ENCODE measurements at places on chromosomes 2 and 18.

GRCh38 chr2:207448006-207448405, 81.8 kb upstream of the CREB1 start:
- no peak for DNase-seq

GRCh38 chr2:105645938-105646773, 98.6 kb upstream of the NCK2 start:
- DNase-seq = no peak

DNA sequence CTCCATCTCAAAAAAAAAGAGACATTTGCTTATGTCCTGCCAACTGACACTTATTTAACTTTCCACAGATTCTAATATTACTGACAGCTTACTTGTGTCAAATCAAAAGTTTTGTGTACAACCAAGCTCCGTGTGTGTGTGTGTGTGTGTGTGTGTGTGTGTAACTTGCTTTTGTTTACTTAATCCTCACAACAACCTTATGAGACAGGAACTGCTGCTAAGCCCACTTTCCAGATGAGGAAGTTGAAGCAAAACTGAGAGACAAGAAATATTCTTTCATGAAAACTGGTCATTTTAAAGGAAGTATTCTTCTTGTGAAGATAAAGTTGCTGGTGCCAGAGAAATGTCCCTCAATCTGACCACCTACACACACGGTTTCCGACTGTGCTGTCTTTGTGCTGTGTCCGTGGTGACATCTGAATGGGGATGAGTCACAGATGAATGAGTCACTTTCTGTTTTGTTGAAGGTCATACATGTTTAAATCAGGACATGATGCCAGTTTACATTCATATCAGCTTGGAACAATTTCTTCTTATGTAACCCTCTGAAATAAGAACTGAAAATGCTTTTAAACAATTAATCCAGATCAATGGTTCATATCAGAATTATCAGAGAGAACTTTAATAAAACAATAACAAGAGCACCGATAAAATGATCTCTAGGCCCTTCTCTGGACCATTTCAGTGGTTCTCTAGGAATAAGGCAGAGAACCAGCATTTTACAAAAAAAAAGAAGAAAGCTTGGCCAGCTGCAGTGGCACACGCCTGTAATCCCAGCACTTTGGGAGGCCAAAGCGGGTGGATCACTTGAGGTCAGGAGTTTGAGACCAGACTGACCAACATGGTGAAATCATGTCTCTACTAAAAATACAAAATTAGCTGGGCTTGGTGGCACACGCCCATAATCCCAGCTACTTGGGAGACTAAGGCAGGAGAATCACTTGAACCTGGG, 95.5 kb downstream of the THNSL2 start:
- no peak for DNase-seq

GRCh38 chr2:9753665-9754531, 89.4 kb upstream of the TAF1B start:
- DNase-seq = no peak

DNA sequence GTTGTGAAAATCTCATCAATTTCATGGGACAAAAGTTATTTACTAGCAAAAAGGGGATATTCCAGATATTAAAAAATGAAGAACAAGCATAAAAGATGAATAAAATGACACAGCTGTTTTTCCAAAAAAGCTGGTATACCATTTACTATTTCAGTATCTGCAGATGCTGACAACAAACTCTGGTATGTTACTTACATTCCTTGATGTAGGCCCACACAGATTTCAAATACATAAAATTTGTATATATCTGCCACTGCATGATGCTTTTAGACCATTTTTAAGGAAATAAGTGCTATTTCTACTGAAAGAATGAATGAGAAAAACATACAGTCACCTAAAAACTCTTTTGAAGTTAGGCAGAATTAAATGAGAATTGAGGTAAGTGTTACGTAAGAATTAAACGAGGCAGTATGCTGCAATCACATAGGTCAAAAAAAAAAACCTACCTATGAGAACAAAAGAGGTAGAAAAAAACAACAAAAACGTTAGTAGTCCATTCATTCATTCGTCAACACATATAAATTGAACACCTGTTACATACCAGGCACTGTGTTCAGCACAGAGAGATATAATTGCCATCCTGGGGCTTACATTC, 32.5 kb downstream of the ARL5A start:
- DNase-seq = no peak

DNA sequence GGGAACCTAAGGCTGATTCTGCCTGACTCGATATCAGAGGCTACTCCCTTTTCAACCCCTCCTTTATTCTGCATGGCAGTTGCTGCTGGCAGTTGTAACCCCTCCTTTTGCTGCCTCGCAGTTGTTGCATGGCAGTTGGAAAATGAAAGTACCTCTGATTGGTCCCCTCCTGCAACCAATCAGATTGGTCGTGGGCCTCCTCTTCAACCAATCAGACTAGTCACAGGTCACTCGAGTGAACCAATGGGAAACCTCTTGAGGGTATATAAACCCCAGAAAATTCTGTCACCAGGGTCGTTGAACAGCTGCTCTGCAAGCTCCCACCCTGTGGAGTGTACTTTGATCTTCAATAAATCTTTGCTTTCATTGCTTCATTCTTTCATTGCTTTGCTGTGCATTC, 294.3 kb upstream of the SLC8A1 start:
- DNase-seq = no peak

GRCh38 chr2:98702858-98703620, 27.9 kb downstream of the MGAT4A start:
- DNase-seq = no peak

GRCh38 chr2:232412986-232413385, 6.3 kb downstream of the ALPG start:
- no peak for DNase-seq

DNA sequence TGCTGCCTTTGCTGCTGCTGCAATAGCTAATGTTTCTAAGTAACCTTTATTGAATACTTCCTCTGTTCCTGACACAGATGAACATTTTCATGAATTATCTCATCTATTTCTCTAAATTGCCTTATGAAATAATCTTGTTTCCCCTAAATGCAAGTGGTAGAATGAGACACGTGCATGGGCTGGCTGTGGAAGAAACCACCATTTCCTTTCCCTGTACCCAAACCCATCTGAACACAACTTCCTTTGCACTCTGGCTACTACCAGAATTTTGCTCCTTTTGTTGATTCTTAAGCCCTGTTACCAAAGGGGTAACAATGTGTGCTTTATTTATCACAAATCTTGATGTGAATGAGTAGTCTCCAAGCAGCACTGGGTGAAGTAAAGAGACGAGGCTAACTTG, 29.2 kb downstream of the AKAIN1 start:
- no peak for DNase-seq

GRCh38 chr18:22983175-22983574, 50.0 kb downstream of the RBBP8 start:
- no peak for DNase-seq

DNA sequence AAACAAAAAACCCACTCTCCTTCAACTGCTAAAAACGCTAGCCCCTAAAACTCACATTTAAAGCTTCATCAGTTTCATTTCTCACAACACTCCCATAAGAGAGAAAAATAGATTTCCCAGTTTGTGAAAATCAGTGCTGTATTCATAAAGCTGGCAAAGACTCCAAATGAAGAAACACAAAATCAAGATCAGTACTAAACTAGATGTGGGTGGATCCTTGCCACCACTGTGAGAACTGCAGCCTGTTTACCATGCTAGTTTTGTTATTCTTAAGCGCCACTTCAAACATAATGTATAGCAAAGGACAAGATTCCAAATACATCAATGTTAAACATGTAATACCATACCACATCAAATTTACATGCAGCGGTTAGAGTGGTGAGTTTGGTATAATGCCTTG, 104.5 kb upstream of the CCDC150 start:
- no peak for DNase-seq

- DNase-seq = no peak
These were observed at the start of gene DSC3 for GRCh38 chr18:31042406-31043181. Gene DSC3, minus strand, starts transcription at chr18:31042742. Its CDS starts 82 bp downstream, at chr18:31042660.

DNA sequence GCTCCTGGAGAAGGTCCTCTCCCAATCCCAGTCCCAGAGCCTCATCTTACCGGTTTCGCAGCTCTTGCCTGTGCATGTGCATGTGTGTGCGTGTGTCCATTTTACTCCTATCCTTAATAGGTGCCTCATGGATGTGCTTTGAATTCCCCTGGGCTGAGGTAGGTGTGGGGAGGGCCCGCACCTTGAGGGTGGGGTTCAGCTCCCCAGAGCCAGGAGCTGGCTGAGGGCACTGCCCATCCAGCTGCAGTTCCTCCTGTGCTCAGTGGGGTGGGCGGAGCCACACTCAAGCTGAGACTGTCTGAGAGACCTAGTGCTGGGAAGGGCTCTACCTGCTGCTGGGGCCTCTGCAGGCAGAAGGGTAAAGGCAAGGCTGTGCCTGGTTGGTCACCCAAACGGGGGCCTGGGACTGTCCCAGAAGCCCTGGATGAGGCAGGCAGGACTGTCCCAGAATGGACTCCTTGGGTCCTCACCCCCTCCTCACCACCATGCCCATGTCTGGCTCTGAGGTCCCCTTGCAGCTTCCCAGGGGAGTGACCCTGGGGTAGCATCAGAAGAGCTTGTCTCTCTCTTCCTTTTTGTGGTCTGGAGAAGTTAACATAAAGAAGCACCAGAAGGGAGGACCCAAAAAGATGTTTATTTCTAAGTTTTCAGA, 8.9 kb downstream of the GDF7 start:
- DNase-seq = no peak

DNA sequence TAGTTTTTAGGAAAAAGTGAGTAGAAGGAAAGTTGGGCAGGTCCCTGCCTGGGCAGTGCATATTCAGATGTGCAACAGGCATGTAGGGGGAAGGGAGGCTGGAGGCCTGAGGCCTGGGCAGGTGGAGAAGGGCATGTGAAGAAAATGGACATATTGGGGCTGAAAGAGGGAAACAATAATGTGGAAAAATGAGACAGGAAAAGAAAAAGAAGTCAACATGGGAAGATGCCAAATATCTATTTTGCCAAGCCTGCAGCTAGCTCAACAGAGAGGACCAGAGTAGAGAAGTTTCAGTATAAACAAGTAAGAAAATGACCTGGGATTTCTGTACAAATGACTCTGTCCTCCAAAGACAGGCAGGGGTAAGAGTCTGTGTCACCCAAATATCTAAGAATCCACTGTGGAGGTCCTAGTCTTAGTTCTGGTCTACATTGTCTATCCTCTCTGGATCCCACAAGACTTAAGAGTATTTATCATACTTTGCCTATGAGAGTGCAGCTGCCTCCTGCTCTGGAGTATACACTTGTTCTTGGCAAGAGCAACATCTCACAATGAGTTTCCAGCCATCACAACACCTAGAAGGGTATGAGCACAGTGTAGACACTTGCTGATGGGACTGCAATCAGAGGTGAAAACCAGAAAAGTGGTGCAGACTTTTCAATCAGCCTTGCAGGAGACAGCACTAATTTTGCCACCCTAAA, 80.2 kb downstream of the CLHC1 start:
- no peak for DNase-seq

DNA sequence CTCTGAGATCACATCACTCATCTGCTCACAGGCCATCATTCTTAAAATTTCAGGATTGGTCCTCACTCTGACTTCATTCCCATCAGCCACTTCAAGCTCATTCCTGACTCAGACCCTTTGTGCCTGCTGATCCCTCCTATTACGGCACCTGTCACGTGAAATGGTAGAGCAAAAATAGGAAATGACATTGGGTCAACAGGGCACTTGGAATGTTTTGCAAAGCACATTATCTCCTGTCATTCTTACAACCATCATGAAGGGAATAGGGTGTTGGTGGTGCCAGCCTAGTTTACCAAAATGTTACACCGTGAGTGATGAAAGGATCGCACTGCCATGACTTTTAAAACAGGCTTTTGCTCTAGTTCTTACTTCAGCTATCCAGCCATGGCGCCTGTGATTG, 61.1 kb downstream of the EIF5B start:
- no peak for DNase-seq

Measured in NCI-H774 (cell line).